ENCODE measurements at places on chromosomes 3 and 15. TPM values are rescaled to one million over a fixed set of nuclear protein-coding genes. Genes with fewer than 3 reads are reported as not detected.

- DNase-seq = peak; percentile 77
Observed at GRCh38 chr3:64559588-64559987, 128.2 kb downstream of the ADAMTS9 start.

GRCh38 chr3:169106662-169107061 is 556.9 kb downstream of the MECOM start:
- no peak for DNase-seq

- no peak for DNase-seq
Observed at GRCh38 chr15:87826119-87826747, 430.3 kb downstream of the NTRK3 start.

- no peak for DNase-seq
Observed at GRCh38 chr3:134351427-134351826, 22.8 kb downstream of the AMOTL2 start.

DNA sequence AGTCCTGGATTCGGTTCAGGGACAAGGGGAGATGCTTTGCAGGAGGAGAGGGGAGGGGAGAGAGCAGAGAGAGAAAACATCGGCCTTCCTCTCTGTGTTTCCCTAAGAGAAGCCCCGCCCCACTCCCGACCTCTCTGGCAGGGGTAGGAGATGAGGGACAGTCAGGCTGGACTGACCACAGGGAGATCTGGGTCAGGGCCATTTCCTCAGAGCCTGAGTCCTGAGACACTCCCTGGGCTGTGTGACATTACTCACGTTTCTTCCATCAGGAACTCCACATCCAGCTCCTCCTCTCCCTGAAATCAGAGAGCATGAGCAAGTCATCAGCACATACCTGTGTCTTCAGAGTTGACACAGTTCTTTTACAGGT is 9.1 kb downstream of the PLA2G4D start:
- peak; percentile 51 for DNase-seq

Gene EIF3J
- total RNA-seq = 58.9 TPM

Gene ST3GAL6
- 10.9 TPM for total RNA-seq

Gene CCR9
- total RNA-seq = 0.12 TPM

Gene MESP1
- 3.0 TPM for total RNA-seq

All from left lung (tissue), 14 donors.